ENCODE measurements at places on chromosomes 3 and 15.

DNA sequence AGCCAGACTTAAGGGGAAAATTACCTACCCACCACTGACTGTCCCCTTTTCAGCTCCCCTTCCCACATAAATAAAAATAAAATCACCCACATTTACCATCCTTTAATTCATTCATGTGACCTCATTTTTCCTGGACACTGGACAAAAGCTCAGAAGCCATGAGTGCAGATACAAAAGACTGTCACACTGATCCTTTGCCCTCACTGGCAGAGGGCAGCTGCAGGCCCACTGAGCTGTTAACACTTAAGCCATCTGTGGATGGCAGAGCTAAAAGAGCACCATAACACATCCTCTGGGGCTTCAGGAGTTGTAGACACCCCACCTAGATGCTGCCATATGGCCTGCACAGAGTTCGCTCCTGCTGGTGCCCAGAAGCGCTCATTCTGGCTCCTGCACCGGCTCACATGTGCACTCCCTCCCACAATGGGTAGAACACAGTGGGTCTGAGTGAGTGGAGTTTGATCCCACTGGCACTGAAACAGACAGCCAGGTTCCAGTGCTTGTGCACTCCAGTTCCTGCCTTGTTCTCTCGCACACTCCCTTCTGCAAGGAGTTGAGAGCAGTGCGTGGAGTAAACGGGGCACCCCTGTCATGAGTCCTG, 38.8 kb downstream of the EDC3 start:
- DNase-seq, result no peak

- DNase-seq, result no peak
Measured at GRCh38 chr3:14796403-14797077, 22.2 kb upstream of the FGD5 start.

GRCh38 chr3:152472672-152472954, 203.9 kb downstream of the MBNL1 start:
- no peak for DNase-seq

GRCh38 chr3:146781606-146782005, 176.5 kb upstream of the PLSCR5 start:
- no peak for DNase-seq
